Mucosa of gallbladder (tissue), 1 donor: ENCODE measurements at places on chromosomes 13 and 19.
A peak's percentile ranks its signal among the peaks of the same experiment; 100 is the strongest.

GRCh38 chr13:21530656-21531055 is 71.6 kb upstream of the ZDHHC20 start:
- no peak for DNase-seq

DNA sequence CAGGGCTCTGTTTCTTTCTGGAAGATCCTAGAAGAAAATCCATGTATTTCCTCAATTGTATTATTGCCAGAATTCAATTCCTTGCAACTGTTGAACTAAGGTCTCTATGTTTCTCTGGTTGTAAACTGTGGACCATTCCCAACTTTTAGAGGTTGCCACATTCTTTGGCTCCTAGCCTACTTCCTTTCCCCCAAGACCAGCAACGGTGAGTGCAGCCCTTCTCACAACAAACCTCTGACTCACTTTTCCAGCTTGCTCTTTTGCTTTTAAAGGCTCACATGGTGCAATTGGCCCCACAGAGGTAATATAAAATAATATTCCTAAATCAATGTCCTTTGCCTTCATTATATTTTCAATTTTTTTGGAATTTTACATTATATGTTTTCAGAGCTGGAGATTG is 371.3 kb downstream of the SLITRK5 start:
- no peak for DNase-seq

- no peak for DNase-seq
These were observed 27.8 kb downstream of the ERCC5 start for GRCh38 chr13:102873653-102874052.

GRCh38 chr19:31500197-31500830 is 151.1 kb upstream of the TSHZ3 start:
- no peak for DNase-seq

GRCh38 chr19:40598121-40598917 is 2.9 kb upstream of the LTBP4 start:
- peak; percentile 88 for DNase-seq

DNA sequence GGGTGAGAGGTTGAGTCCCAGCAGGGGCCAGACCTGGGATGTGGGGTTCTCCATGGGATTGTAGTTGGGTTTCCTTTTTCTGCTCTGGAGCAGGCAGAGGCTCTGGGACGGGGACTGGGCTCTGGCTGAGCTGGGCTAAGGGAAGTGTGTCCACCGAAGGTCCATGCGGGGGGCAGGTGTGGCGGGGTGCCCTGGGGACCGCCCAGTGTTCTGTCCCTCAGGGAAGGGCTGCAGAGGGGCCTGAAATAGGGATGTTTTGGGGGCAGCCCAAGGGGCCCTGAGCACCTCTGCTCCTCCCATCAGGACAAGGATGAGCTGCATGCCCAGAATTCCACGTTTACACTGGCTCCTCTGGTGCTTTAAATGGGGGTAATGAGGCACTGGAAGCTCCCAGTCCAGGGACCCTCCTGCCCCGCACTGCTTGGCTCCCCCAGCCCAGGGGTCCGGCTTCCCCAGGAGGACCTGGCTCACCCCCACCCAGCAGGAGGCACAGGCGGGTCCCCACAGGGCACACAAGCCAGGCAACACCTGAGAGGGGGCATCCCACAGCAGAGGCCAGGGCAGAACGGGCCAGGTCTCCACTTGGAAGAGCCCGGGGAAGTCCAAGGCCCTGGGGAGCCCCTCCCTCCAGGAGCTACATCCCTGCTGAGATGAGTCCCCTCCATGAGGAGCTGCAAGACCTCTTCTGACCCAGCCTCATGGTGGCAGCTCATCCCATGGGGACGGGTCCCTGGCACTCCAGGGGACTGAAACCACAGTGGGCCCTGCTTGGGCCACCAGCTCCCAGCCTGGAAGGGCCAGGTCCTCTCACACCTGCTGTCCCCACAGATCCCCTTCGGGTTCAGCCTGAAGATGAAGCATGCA is 14.7 kb upstream of the ZNF14 start:
- DNase-seq, result no peak

- DNase-seq, result no peak
These were observed 10.1 kb upstream of the TPRX2 start for GRCh38 chr19:47848823-47849473.

DNA sequence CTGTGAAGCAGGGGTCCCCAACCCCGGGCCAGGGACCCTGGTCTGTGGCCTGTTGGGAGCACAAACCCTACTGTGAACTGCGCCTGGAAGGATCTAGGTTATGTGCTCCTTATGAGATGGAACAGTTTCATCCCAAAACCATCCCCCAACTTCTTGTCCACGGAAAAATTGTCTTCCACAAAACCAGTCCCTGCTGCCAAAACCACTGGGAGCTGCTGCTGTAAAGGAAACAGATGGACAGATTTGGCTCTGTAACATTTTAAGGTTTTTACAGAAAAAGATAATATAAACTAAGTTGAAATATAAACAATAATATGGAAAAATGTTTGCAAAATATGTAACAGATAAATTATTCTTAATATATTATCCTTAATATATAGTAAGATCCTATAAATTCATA is 73.7 kb downstream of the COG6 start:
- DNase-seq, result no peak

DNA sequence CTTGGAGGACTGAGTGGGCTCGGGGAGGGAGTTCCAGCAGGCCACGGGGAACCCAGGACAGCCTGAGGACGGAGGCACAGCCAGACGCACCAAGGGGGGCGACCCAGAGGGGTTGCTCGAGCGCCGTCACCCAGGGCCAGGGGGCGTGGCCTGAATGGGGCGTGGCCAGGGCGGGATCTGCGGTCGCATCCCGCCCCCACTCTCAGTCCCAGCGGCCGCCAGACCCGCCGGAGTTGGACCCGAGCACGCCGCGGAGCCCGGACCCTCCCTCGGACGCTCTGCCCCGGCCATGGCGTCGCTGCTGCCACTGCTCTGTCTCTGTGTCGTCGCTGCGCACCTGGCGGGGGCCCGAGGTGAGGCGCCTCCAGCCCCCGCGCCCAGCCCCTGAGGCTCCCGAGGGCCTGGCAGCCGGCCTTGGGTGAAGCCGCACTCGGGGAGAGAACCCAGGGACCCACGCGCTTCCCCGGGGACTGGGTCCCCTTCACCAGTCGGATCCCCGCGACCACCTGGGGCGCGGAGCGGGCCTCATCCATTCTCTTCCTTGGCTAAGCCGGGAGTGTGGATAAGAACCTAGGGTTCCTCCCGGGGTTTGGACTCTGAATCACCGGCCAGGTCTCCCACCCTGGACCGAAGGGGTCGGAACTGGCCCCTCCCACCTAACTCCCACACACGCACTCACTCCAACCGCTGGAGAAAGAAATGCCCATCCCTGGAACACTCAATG is at the start of gene CILP2:
TSS of gene CILP2 (plus strand) at position 205 of the 724 bp plus-strand sequence. CDS start at position 290, 85 bp downstream.
- no peak for DNase-seq

DNA sequence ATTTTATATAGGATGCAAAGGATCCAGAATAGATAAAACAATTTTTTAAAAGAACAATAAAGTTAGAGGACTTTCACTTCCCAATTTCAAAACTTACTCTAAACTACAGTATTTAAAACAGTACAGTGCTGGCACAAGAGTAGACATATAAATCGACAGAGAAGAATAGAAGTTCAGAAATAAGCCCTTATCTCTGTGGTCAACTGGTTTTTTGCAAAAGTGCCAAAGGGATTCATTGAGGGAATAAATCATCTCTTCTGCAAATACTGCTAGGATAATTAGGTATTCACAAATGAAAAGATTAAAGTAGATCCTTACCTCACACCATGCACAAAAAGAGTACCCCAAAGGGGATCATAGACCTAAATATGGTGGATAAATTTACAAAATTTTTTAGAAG is 431.0 kb upstream of the HTR2A start:
- no peak for DNase-seq

GRCh38 chr13:79907527-79907926 is 426.6 kb downstream of the NDFIP2 start:
- DNase-seq, result no peak

DNA sequence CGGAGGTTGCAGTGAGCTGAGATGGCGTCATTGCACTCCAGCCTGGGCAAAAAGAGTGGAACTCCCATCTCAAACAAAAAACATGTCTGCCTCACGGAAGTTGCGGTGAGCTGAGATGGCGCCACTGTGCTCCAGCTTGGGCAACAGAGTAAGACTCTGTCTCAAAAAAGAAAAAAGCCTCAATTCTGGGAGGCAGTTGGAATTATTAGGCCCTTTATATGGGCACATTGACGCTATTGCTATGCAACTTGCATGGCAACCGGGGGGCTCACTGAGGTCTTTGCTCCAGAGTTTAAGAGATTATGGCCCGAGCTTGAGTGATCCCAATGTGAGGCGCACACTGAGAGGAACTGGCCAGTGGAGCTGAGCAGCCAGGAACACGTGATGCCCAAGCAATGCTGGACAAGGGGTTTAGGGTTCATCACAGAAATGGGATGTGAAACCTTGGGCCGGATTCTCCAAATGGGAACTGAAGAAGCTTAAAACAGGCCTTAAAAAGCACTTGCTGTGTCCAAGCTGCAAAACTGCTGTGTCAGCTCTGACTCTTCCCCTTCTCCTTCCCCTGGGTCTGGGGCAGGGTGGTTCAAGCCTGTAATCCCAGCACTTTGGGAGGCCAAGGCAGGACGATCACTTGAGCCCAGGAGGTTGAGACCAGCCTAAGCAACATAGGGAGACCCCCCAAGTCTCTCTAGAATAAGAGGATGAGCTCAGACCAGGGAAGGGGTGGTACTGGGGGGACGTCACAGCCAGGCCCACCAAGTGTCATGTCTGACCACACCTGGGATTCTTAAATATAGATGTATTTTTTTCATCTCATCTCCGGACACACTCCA is 2.5 kb downstream of the FTL start:
- peak; percentile 61 for DNase-seq

DNA sequence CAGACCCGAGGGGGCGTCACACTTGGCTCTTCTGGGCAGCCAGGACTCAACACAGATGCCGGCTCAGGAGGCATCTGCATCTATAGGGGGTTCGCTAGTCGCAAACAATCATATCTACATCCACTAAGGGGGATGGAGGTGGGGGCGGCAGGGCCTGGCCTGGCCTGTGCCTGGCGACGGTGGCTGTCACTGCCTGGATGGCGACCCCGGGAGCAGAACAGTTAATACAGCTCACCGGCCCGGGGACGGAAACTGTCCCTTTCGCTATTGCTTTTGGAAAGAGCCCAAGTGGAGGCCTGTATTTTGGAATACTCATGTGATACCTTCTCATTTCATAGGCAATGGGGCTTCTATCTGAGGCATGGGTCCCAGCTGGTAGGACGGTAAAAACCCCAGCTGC is 17.7 kb downstream of the SGTA start:
- no peak for DNase-seq

DNA sequence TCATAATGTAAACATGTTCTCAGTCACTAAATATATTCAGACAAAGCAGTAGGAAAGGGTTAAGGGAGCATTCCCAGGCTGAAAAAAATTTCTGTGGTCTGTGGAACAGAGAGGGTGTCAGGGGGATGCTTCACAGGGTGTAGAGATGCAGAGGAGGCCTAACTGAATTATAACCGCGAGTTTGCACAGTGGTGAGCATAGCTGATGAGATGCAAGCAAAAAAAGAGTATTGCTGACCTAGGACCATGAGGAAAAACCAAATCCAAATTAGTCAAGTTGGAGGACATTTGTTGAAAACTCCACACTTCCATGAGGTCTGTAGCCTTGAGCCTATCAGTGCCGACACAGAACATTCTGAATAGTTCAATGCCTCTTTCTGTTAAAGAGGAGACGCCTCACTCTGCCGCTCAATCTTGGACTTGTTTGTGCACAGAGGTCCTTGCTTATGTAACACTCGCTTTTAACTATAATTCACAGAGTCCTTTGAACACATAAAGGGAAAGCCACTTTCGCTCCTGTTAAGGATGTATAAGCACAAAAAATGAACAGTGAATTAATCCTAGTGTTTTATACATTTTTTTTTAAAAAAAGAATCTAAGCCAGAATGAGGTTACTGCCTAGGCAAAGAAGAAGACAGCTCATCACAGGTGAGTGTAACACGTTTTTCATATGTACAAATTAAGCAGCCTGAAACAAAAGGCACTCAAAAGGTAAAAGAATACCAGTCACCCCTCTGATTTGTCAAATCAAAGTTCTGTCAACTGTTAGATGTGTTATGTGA is 25.8 kb upstream of the INTS6 start:
- DNase-seq, result no peak

GRCh38 chr19:40530091-40530901 is 46.4 kb upstream of the SHKBP1 start:
- no peak for DNase-seq

DNA sequence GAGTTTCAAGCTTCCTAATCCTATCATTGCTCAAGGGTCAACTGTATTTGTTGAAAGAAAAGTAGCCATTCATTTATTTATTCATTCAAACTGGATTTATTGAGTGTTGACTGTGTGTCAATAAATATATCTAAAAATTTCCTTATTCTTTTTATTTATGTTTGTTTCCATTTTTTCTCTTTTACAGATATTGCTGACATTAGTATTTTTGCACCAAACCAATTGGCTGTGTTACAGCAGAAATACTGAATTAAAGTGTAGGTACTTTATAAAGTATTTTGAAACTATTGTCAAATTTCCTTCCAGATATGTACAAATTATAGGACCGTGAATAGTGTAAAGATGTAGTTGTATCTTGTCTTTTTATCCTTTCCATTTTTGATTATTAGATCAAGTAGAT is 692.0 kb upstream of the SLC10A2 start:
- DNase-seq, result no peak

GRCh38 chr19:29526730-29527499 is 1.1 kb downstream of the VSTM2B start:
- DNase-seq, result no peak
